Muscle of back (tissue), 13 donors: ENCODE measurements at places on chromosomes 12 and 14. TPM values are rescaled to one million over a fixed set of nuclear protein-coding genes. Genes with fewer than 3 reads are reported as not detected.
A peak's percentile ranks its signal among the peaks of the same experiment; 100 is the strongest.

The ZNF740 gene
- polyA plus RNA-seq = 25.0 TPM

The SRRM4 gene
- 0.12 TPM for polyA plus RNA-seq

The EML1 gene
- polyA plus RNA-seq = 38.8 TPM

The LIN7A gene
- polyA plus RNA-seq = 2.7 TPM

GRCh38 chr14:51167587-51168214 lies 72.3 kb upstream of the TMX1 start:
- no peak for DNase-seq

DNA sequence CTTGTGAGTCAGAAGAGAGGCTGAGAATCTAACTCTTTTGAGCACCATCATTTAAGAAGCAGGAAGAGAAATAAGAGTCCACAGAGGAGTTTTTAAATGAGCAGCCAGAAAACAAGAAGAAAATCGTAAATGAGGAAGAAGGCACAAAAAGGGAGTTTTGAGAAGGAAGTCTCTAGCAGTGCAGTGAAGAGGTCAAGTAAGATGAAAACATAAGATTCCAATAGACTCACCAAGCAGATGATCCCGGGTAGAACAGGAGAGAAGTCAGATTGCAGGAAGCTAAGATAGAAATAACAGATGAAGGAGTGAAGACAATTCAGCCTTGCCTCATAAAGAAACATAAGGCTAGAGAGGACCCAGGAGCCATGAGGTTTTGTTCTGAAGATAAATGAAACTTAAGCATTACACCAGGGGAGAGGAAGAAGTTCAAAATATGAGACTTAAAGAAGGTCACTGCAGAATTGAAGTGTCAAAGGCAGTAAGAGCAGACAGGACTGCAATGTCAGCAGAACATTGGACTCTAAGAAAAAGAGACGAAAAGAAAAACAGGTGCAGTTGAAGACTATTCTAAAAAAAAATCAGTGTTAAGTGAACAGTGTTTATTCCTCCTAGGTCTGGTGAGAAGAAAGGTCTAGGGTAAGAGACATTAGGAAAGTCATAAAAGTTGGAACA lies 229.0 kb downstream of the SEC23A start:
- no peak for DNase-seq

DNA sequence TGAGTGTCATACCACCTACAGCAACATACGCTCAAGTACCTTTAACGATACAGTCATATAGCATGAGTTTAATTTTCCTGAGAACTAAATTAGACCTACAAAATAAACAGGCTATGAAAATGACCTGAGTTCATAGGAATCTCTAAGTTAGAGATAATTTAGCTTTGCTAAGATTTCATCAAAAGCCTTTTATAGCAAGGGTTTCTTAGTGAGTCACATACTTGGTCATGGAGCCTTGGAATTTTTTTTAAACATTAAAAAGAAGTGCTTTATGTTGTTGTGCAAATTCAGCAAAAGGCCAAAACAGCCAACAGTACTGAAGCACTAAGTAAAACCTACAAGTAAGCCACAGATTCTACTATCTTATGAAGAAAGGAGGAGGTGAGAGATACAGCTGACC lies 93.6 kb upstream of the FERMT2 start:
- no peak for DNase-seq

DNA sequence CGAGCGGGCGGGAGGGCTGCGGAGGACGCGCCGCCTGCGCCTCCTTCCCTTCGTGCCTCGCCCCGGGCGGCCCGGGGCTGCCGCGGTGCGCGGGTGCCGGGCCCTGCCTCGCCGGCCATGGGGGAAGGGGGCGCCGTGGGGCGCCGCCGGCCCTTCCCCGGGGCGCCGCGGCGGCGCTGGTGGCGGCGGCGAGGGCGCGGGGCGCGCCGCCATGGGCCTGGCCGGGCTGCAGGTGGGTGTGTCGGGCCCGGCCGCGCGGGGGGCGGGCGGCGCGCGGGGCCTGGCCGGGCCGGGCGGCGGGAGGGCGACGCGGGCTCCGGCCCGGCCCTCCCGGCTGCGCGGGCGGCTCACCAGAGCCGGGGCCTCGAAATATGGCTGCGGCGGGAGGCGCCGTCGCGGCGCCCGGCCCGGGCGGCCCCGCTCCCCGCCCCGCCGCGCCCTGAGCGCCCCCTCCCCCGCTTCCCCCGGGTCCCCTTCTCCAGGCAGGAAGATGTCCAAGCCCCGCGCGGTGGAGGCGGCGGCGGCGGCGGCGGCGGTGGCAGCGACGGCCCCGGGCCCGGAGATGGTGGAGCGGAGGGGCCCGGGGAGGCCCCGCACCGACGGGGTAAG lies 5.1 kb downstream of the KMT5A start:
- no peak for DNase-seq

DNA sequence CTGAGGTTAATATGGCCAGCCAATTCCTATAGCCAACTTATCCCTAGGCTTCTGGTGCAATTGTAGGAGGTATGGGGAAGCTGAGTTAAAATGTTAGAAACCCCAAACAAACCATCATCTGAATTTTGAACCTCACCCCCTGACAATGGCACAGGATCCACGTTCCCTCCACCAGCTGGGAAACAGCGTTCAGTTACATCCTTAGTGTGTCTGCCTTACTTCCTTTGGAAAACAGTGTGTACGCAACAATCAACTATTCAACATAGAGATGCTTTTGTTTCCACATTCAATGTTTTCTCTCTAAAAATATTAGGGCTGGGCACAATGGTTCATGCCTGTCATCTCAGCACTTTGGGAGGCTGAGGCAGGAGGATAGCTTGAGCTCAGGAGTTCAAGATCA lies 203.4 kb downstream of the TTC7B start:
- no peak for DNase-seq

GRCh38 chr12:38392554-38393144 lies 76.1 kb downstream of the ALG10B start:
- DNase-seq = no peak

DNA sequence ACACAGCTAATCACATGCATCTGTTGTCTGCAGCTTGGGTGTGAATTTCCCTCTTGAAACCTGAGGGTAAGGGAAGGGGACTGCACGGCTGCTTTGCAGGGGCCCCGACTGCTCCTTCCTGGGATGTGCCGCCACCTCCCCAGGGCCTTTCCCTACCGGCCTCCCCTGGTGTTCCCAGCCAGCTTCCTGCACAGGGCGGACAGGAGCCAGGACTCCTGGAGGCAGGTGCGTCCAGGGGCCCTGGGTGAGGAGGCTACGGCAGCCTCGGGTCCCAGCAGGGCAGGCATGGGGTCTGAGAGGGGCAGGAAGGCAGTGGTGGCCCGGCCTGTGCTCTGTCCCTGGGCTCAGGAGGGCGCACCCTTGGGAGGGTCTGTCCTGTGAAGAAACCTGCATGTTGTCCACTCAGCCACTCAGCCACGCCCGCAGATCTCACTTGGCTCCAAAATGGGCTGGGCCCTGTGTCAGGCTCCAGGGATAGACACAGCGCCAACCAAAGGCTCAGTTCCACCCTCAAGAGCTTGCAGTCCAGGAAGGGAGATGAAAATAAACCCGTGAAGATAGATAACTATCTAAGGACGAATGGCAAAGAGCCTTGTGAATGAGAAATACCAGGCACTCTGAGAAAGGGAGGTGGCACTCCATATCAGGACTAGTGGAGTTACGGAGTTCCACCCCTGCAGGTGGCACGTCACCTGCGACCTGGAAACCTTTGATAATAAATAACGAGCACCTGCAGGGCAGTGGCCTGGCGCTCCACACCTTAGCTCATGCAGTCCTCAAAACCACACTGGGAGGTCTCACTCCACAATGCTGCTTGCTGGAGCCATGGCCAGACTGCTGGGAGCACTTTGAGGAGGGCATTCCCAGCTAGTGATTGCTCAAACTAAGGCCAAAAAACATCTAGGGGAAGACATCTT lies 427.4 kb downstream of the AACS start:
- DNase-seq = no peak

- DNase-seq = no peak
Observed at GRCh38 chr14:66568220-66568619, 60.3 kb downstream of the GPHN start.

DNA sequence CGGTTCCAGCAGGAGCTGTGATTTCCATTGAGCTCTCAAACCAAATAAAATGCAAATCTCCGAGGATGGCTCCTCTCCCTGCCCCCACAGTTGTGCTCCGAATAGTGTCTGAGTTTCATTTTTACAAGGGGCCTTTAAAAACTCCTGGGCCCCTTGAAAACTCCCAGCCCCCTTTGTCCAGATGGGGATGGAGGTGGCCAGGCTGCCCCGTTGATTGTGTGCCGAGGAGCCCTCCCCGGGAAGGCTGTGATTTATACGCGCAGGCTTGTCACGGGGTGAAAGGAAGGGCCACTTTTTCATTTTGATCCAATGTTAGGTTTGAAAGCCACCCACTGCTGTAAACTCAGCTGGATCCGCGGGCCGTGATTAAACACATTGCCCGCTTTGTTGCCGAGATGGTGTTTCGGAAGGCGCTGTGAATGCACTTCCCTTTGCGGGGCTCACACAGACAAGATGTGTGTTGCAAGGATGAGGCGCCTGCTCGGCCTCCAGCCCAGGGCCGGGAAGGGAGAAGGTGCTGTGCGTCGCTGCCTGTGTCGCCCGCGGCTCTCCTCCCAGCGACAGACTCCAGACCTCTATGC lies 98.8 kb downstream of the TMEM132C start:
- peak; percentile 81 for DNase-seq

DNA sequence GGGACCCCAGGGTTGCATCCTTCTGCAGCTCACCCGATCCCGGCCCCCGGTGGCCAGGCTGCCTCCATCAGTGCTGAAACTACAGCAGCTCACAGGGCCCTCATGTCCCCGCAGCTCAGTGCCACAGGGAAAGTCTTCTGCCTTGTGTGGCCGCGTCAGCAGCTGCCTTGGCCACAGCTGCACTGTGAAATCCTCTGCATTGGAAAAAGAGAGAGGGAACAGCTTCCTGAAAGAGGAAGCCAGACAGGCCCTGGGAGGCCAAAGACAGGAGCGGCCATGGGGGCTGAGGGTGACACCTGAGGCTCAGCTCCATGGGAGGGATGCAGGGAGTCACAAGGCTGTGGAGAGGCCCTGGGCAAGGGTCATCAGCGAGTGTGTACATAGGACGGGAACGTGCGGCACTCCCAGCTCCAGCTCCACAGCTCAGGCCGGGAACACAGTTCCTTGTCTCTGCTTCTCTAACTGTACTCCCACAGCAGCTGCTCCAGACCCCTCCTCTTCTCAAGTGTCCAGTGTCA lies 32.7 kb downstream of the PARP2 start:
- DNase-seq = peak; percentile 2

DNA sequence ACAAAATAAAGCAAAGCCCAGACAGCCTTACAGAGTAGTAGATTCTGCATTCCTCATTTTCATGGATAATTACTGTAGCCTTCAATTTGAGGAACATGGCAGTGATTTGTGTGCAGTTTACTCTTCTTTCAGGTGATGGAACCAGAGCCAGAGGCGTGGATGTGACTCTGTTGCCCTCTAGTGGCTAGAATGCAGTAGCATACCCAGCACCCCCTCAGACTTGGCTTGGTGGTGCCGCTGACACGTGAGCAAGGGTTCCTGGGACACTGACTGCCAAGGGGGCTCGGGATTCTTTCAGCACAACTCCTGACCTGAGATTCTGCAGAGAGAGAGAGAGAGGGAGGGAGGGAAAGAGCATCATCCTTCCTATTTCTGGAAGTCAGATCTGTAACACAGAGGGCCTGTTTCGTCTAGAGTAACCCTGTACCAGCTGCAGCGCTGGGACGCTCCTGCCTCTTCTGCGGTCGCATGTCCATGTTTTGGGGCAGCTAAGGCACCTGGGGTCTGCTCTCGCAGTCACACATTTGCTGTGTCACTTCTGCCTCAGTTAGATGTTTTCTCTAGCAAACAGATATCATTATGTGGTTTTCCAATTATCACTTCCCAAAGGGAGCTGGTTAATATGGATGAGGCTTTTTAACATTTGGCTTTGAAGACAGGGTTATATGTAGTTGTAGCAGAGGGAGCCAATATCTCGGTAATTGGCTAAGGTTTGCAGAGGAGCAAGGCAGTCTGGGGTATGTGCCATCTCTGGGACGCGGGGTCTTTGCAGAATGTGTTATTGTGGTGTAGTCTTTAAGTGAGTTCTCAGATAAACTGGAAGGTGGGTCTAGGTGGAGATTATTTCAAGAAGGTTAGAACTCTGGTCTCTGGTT lies 428.1 kb downstream of the NRXN3 start:
- DNase-seq = peak; percentile 41

GRCh38 chr12:50517421-50518048 lies 12.8 kb downstream of the DIP2B start:
- peak; percentile 22 for DNase-seq

GRCh38 chr12:19799895-19800602 lies 360.8 kb downstream of the AEBP2 start:
- DNase-seq = no peak

- DNase-seq = peak; percentile 79
Observed at GRCh38 chr14:60349663-60350365, 100.8 kb downstream of the PPM1A start.

DNA sequence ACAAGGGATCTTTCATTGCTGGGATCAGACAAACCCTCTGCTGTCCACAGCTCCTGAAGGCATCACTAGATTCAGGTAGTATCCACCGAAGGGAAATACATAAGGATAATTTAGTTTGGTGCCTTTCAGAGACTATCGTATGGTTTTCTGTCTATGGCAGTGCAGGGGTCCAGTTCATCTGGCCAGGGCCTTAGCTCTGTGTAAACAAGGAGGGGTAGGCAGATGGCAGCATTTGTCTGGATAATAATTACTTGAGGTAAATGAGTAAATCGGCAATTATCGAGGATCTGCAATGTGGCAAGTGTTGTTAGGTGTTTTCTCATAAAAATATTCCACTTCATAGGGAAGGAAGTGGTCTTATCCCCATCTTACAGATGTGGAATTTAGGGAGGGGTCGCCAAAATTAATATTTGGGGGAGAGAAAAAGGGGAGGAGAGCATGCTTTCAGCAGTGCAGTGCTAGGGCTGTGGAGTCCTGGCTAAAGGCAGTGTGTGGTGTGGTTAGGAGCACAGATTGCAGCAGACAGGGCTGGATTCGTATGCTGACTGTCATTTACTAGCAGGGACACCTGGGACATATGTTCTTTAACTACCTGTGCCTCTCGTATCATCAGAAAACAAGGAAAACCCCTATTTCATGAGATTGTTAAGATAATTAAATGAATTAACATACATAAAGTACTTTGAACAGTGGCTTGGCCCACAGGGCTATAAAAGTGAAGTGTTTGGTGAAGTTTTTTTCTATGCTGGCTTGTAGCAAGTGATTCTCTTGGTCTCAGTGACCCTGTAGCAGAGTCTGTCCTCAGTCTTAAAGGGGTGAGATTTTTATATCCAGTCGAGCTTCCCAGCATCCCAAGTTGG lies 27.1 kb downstream of the RASSF8 start:
- DNase-seq = no peak
